ENCODE measurements at places on chromosomes 2 and 18.
A peak's percentile ranks its signal among the peaks of the same experiment; 100 is the strongest.

- DNase-seq = no peak
Observed at GRCh38 chr2:125842041-125842440, 813.9 kb upstream of the GYPC start.

DNA sequence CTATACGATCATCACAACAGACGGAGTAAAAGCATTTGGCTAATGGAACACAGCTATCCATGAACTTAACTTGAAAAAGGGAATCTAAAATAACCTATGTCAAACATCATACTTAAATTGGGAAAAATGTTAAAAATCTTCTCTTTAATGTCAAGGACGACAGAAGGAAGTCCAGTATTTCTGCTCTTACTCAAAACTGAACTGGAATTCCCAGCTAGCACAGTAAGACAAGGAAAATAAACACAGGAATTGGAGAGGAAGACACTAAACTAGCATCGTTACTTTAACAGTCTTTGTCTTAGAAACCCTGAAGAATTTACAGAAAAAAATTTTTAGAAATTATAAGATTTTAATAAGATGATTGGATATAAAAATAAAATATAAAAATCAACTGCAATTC lies 112.6 kb downstream of the HDAC4 start:
- DNase-seq = no peak

DNA sequence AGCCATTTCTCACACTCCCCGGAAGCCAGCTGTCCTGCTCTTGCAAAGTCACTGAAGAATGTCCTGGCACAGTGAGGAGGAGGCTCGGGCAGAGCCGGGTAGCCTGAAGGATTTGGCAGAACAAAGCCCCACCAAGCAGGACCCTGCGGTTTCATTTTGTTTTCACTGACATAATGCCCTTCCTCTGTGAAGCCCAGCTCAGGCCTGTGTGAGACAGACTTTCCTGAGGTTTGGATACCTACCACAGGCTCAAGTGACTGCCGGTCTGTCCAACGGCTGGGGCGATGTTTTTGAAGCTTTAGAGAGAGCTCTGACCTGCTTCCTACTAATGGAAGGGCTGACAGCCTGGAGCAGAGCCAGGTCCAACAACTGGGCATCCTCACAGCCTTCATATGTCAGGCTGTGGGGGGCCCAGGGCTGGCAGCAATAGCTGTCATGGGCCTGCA lies 99.8 kb upstream of the FZD7 start:
- DNase-seq = no peak

GRCh38 chr2:65722028-65722778 lies 289.8 kb upstream of the SPRED2 start:
- peak; percentile 38 for DNase-seq

DNA sequence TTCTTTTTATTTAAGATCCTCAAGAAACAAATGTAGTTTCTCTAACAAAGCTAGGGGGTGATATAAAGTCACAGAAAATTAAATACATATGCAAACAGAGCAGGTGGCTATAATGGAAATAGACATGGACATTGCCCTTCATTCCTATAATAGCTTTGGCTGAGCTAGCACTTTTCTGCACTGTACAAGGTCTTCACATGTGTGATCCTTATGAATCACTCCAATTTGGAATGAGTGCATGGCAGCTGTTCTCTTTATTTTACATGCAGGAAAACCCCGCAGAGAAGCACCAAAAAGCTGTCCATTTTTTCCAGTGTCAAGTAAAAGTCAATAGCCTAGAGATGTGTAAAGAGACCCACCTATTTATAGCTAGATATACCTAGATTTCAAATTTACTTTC lies 747.4 kb upstream of the SLC8A1 start:
- no peak for DNase-seq

GRCh38 chr18:34990597-34990996 lies 50.6 kb upstream of the MAPRE2 start:
- no peak for DNase-seq
